Fibroblast of mammary gland (primary cell): ENCODE measurements at places on chromosomes 2 and 18.

- DNase-seq, result no peak
Measured at GRCh38 chr2:12070581-12070980, 324.1 kb downstream of the LPIN1 start.

DNA sequence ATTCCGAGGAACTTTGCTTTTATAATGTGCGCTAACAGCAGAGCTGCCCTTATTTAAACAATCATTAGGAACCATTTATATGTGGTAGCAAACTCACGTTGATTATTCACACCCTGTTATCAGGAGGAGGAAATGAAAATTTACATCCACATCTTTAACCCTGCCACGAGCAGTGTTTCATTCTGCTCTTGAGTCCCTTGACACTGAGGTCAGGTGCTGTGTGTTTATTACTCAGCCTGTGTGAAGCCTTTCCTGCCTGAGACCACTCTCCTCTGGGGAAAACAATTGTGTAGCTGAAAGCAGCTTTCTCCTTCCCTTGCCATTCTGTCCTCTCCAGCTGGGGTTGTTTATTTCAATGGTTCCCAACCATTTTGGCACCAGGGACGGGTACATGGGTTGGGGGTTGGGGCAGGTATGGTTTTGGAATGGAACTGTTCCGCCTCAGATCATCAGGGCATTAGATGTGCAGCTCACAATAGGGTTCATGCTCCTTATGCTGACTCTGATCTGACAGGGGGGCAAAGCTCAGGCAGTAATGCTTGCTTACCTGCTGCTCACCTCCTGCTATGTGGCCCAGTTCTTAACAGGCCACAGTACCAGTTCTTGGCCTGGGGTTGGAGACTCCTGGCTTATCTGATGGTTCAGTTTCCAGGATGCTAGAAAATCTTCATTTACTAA lies 651.1 kb downstream of the TDRD15 start:
- no peak for DNase-seq

DNA sequence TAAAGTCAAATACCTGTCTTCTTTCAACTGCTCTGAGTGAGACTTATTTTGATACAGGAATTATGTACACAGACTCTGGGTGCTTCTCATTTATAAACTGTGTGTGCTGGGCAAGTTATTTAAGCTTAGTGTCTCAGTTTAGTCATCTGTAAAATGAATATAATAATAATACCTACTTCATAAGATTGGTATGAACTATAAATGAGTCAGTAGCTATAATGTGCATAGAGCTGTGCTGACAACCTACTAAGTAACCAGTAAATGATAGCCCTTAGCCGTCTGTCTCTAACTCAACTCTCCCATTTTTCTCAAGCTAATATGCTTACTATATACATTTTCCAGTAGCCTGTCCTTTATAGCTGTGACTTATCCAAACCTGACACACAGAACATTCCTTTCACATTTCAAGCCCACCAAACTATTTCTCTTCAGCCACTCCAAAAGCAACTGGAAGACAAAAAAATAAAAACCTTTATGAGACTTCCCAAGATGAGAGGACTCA lies 319.8 kb downstream of the ETAA1 start:
- peak; percentile 39 for DNase-seq

- peak; percentile 48 for DNase-seq
Measured at GRCh38 chr2:235217846-235218245, 266.0 kb downstream of the SH3BP4 start.

- DNase-seq, result peak; percentile 58
Measured at GRCh38 chr2:9139491-9140443, 66.8 kb upstream of the ASAP2 start.

GRCh38 chr2:142008135-142008744 lies 122.6 kb downstream of the LRP1B start:
- peak; percentile 25 for DNase-seq

GRCh38 chr2:9993488-9994165 lies 42.1 kb downstream of the GRHL1 start:
- peak; percentile 58 for DNase-seq

- no peak for DNase-seq
Measured at GRCh38 chr2:59312029-59312428, 1070.9 kb upstream of the FANCL start.

GRCh38 chr18:44899832-44900231 lies 219.1 kb downstream of the SETBP1 start:
- DNase-seq, result peak; percentile 16

- DNase-seq, result peak; percentile 17
Measured at GRCh38 chr2:211033765-211034164, 477.4 kb downstream of the CPS1 start.
